ENCODE measurements at places on chromosomes 5 and 9.

DNA sequence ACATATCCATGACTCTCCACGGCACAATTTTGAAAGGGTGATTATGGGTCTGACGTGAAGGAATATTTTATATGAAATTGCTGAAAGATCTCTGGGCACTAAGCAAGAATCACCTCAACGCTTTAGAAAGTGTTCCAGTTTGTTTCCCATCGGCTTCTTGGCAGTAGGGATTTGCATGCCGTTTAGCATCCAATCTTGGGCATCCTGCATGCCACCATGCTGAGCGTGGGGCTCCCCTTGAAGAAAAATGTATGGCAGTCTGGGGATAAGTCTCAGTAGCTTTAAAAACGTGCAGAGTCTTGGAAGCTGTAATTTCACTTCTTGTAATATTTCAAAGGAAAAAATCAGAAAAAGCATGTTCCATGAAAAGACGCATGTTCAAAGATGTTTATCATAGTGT lies 151.7 kb downstream of the DMRT2 start:
- DNase-seq: no peak

- DNase-seq: no peak
Measured at GRCh38 chr5:135004376-135004775, 29.7 kb downstream of the PITX1 start.

- no peak for DNase-seq
Measured at GRCh38 chr5:35120715-35121114, 73.0 kb upstream of the AGXT2 start.

DNA sequence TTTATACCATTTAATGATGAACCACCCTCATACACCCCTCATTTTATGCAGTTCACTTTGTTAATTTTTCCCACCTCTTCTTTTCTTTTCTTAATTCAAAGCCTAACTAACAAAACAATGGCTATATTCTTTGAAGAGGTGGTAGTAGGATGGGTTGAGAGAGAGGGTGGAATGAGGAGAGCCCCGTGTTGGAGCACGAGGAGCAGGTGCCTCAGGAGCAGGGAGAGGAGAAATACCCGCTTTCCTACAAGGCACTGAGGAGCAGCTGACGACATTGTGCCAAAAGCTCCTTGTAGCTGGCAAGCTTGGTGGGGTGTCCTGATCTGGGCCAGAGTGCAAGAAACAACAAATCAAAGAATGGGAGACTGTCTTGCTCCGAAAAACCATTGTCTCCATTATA lies 129.6 kb downstream of the HTR4 start:
- DNase-seq: no peak

DNA sequence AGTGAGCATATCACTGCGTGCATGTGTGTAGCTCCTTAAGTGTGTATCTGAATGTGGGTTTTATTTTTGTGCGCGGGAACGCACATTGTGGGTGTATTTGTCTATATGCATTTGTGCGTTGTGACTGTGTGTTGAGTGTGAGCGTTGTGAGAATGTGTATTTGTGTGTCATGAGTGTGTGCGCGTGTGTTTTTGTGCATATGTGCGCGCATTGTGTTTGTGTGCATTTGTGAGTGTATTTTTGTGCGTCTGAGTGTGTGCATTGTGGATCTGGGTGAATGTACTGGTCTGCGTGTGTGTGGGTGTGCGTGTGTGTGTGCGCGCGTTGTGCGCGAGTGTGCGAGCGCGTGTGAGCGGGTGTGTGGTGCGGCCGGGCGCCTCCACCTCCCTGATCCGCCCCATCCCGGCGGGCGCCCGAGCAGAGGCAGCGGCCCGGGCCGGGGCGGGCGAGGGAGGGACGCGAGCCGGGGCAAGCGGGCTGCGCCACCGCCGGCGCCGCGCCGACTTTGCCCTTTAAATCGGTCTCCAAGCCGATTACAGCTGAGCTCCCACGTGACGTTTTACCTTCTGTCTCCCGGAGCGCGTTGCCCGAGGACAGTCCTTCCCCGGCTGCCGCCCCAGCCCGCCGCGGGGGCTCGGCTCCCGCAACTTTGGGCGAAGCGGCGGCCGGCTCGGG lies at the start of gene RASGRF2:
RASGRF2 (plus strand) TSS at position 596 of the 675 bp plus-strand sequence. CDS start 376 bp downstream, outside the sequence.
- no peak for DNase-seq

GRCh38 chr9:131238402-131239021 lies 37.8 kb downstream of the FAM78A start:
- no peak for DNase-seq

- DNase-seq: no peak
Measured at GRCh38 chr5:74107899-74108298, 481.9 kb downstream of the ARHGEF28 start.

GRCh38 chr9:104906441-104907277 lies 21.3 kb downstream of the ABCA1 start:
- no peak for DNase-seq

DNA sequence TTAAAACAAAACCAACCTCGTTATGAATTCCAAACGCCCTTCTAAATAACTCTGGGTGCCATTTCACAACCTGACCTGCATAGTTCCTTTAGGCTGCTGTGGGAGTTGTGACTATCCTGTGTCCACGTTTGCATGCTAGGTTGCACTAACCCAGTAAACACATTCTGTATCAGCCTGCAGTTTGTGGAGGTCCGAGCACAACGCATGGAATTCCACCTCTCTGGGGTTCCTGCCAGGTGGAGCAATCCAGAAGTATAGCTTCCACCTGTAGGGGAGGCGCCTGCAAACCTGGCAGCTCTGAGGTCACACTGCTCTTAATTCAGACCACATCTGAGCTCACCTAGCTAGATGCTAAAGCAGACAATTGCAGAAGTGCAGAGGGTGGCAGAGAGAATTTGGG lies 57.2 kb downstream of the MARCHF3 start:
- DNase-seq: no peak

- DNase-seq: no peak
Measured at GRCh38 chr9:95592931-95593330, 76.2 kb upstream of the PTCH1 start.

GRCh38 chr9:21777701-21778100 lies 24.7 kb upstream of the MTAP start:
- no peak for DNase-seq

- DNase-seq: no peak
Measured at GRCh38 chr5:75963554-75963953, 119.6 kb upstream of the SV2C start.

GRCh38 chr5:180291234-180291940 lies 496 bp downstream of the MAPK9 start:
- DNase-seq: no peak

- DNase-seq: no peak
Measured at GRCh38 chr9:268616-269015, 54.0 kb downstream of the DOCK8 start.

- DNase-seq: no peak
Measured at GRCh38 chr9:8719833-8720486, 920.4 kb upstream of the DMAC1 start.

- DNase-seq: no peak
Measured at GRCh38 chr5:159057996-159058395, 41.7 kb downstream of the EBF1 start.

DNA sequence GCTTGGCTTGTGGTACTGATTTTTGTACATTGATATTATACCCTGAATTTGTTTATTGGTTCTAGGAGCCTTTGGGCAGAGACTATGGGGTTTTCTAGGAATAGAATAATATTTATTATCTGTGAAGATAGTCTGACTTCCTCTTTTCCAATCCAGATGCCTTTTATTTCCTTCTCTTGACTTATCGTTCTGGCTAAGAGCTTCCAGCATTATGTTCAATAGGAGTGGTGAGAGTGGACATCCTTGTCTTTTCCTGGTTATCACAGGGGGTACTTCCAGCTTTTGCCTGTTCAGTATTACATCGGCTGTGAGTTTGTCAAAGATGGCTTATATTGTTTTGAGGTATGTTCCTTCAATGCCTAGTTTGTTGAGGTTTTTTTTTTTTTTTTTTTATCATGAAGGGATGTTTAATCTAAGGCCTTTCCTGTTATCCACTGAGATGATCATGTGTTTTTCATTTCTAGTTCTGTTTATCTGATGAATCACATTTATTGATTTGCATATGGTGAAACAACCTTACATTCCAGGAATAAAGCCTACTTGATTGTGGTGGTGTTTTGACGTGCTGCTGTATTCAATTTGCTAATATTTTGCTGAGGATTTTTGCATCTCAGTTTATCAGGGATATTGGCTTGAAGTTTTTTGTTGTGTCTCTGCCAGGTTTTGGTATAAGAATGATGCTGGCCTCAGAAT lies 77.5 kb downstream of the CERT1 start:
- DNase-seq: no peak

DNA sequence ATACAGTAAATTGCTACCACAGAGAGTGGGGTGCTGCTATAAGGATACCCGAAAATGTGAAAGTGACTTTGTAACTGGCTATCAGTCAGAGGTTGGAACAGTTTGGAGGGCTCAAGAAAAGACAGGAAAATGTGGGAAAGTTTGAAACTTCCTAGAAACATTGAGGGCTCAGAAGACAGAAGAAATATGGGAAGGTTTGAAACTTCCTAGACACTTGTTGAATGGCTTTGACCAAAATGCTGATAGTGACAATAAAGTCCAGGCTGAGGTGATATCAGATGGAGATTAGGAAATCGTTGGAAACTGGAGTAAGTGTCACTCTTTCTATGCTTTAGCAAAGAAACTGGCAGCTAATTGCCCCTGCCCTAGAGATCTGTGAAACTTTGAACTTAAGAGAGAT lies 1158.6 kb upstream of the CDH6 start:
- DNase-seq: no peak

DNA sequence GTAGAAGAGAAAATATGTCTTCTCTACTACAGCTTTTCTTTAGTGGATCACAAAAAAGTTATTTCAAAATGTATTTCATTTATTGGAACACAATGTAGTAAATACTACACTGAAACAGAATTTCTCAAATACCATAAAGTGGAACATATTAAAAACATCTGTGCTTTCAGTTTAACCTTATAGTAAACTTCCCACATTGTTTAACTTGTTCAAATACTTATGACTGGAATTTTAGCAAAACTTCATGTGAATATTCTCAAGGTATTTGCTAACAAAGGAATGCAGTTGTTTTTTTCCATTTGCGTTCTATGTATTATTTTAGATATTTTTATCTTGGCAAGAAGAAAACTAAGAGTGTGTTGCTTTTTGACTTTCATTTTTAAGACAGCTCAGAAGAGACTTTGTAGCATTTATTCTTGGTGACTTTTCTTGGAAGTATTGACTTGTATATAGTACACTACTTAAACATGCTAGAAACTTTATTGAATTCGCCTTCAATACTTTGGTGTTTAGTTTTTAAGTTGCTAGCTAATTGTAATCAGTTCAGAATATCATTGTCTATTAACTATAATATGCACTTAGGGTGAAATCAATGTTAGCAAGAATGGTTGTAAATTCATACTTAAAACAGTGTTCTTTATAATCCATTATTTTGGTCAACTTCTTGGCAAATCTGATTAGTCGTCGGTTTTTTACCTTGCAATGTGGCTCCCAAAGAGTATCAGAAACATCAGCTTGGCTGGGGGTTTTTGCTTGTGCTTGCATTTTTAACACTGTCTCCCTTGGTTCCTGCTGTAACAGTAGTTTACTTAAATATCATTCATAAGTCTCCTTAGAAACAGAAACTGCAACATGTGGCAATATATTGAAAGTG lies 5.0 kb upstream of the RHOBTB3 start:
- no peak for DNase-seq

GRCh38 chr5:151703227-151703626 lies 16.5 kb upstream of the SPARC start:
- DNase-seq: no peak

DNA sequence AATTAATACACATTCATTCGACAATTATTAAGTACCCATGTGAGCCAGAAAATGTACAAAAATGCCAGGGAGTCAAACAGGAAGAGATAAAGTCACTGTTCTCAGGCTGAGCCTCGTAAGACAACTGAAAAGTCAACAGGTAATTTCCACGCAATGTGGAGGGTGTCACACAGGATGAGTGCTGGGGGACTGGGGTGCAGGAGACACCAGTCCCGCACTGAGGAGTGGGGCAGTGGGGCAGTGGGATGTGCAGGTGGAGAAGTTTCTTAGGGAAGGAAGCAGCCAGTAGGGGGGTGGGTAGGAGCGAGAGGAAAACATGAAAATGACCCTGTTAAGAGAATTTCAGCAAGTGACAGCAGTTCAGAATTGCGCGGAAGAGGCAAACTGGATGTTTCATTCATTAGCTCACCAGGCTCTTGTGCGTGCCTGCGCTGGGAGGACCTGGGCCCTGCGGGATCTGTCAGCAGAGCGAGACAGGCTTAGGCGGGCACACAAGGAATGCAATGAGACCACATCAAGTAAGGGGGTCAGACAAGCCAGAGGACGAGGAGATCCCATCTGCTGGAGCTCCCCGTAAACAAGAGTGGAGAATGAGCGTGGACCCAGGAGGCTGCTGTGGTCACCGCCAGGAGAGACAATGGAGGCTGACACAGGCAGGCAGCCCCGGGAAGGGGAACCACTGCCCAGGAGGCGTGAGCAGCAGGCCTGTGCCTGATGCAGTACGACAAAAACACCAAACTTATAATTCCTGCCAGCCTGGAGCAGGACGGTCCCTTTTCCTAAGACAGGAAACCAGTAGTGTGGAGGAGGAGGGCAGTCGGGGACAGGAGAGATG lies 21.0 kb downstream of the CAMSAP1 start:
- DNase-seq: no peak

DNA sequence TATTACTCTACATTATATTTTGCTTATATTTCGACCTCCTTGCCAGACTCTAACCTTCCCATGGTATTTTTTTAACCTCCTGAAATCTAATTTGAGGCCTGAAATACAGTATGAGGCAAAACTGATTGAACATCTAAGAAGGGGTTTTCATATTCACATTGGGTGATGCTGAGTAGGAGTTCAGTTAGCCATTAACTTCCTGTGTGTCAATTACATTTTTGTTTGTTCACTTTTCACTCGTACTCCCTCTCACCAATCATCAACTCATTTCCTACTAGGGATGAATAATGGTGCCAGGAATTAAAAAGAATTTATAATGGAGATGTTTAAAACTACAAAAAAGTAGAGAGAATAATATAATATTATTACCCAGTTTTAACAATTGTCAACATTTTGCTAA lies 27.6 kb upstream of the GLRA1 start:
- DNase-seq: no peak

DNA sequence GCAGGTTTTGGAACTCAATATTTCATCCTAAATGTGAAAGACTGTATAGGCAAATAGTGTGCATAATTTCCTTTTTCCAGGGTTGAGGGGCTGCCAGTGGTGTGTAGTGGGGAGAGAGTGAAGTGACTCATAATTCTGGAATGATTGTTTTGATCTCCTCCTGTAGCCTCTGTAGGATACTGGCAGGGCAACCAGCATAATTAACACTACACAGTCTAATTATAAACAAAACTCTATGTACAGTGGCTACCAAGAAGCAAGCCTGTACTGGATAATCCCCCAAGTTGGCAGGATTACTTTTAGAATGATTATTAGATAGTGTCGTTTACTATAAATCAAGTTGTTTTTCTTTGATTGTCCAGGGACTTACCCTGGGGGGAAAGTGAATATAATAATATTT lies 32.2 kb downstream of the LNPEP start:
- DNase-seq: no peak

- DNase-seq: no peak
Measured at GRCh38 chr9:29556317-29556716, 1983.0 kb upstream of the C9orf72 start.
